ENCODE measurements at places on chromosomes 3 and 15.

GRCh38 chr3:55718521-55718921, 231.4 kb upstream of the WNT5A start:
- no peaks in the 10 kb centered on the region for H3K27me3 ChIP-seq
- H3K4me1 ChIP-seq: no peaks in the 10 kb centered on the region

- no peak for DNase-seq
- no peaks in the 10 kb centered on the region for H3K27me3 ChIP-seq
- H3K36me3 ChIP-seq: no peaks in the 10 kb centered on the region
- peaks cover 37% of the 10 kb centered on the region for H3K4me1 ChIP-seq
- H3K4me3 ChIP-seq: no peak overlapping the region
- no peak overlapping the region for H3K27ac ChIP-seq
Observed at GRCh38 chr15:43239732-43240491, 19.1 kb upstream of the EPB42 start.

GRCh38 chr15:32802286-32802936, 84.6 kb downstream of the GREM1 start:
- DNase-seq: no peak
- no peaks in the 10 kb centered on the region for H3K36me3 ChIP-seq
- no peaks in the 10 kb centered on the region for H3K4me1 ChIP-seq
- H3K27me3 ChIP-seq: no peaks in the 10 kb centered on the region
- H3K27ac ChIP-seq: no peak overlapping the region

- DNase-seq: no peak
- H3K36me3 ChIP-seq: no peaks in the 10 kb centered on the region
- no peaks in the 10 kb centered on the region for H3K4me1 ChIP-seq
- no peak overlapping the region for H3K27ac ChIP-seq
- no peaks in the 10 kb centered on the region for H3K27me3 ChIP-seq
Observed at GRCh38 chr15:86690566-86690965, 610.9 kb downstream of the AGBL1 start.

DNA sequence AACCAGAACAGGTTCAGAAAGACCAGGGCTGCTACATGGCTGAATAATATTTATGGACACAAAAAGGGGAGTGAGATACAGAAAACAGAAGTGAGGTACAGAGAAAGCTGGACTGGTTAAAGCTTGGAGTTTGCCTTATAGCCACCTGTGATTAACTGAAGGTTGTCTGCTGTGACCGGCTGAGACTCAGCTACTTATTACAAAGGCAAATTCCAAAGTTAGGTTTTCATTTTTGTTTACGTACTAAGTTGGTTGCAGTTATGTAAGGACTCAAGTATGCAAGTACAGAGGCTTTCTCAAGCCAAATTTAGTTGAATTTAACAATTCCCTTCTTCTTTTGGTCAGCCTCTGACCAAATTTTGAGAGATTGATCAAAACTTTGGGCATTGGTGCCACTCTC, 264.6 kb downstream of the THSD4 start:
- DNase-seq: no peak
- H3K27me3 ChIP-seq: no peaks in the 10 kb centered on the region
- no peak overlapping the region for H3K4me3 ChIP-seq
- no peaks in the 10 kb centered on the region for H3K36me3 ChIP-seq
- peaks cover 6% of the 10 kb centered on the region for H3K4me1 ChIP-seq
- H3K27ac ChIP-seq: no peak overlapping the region

DNA sequence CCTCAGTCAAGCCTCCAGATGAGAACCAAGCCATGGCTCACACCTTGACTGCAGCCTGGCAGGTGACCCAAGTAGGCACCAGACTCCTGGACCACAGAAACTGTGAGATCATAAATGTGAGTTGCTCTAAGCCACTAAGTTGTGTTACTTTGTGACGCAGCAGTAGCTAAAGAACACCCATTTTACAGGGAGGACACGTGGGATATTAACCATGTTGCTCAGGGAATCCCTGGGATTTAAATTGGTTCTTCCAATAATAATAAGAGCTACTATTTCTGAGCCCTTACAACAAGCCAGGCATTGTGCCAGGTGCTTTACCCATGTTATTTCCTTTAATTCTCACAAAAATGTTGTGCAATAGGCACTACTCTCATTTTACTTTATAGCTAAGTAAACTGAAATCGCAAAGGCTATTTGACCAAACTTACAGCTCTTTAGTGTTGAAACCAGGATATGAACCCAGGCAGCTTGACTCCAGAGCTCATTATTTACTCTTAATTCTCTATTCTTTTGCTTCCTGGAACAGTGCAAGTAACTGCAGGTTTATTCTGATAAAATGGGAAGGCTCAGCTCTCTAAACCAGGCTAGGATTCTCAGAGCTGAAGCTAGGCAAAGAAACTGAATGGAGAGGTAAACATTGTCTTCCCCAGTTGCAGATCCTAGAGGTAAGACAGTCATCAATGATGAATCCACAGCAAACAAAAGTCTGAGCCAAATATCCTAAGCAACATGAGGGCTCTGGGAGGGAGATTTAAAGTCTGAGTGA, 294.4 kb downstream of the KBTBD8 start:
- H3K4me1 ChIP-seq: no peaks in the 10 kb centered on the region
- no peak overlapping the region for H3K27ac ChIP-seq
- H3K27me3 ChIP-seq: no peaks in the 10 kb centered on the region
- DNase-seq: no peak

- no peak overlapping the region for H3K4me3 ChIP-seq
- no peaks in the 10 kb centered on the region for H3K36me3 ChIP-seq
- H3K4me1 ChIP-seq: no peaks in the 10 kb centered on the region
- H3K27me3 ChIP-seq: no peaks in the 10 kb centered on the region
- no peak overlapping the region for H3K27ac ChIP-seq
- DNase-seq: no peak
Observed at GRCh38 chr3:106089806-106090205, 221.0 kb upstream of the CBLB start.

GRCh38 chr3:89912031-89912430, 804.6 kb downstream of the EPHA3 start:
- no peak for DNase-seq
- no peaks in the 10 kb centered on the region for H3K4me1 ChIP-seq
- no peak overlapping the region for H3K4me3 ChIP-seq

- no peak for DNase-seq
- no peak overlapping the region for H3K27ac ChIP-seq
- no peaks in the 10 kb centered on the region for H3K4me1 ChIP-seq
- H3K27me3 ChIP-seq: no peaks in the 10 kb centered on the region
- no peaks in the 10 kb centered on the region for H3K36me3 ChIP-seq
- no peak overlapping the region for H3K4me3 ChIP-seq
Observed at GRCh38 chr3:11736136-11736833, 92.6 kb upstream of the VGLL4 start.

DNA sequence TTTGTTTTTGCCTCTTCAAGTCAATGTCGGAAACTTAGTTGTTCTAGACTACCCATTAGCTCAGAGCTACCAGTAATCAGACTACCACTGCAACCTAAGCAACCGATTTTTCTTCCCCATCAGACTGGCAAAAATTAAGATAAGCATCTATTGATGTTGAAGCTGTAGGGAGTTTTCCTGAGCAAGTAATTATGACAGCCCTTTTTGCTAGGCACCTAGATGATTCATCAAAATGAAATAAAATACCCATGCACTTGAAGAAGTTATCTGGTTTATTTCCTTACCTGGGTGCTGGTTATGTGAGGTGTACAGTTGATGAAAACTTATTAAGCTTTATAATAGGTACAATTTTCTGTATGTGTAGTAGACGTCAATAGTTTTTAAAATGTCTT, 554 bp upstream of the COMMD4 start:
- peaks cover 10% of the 10 kb centered on the region for H3K4me1 ChIP-seq
- no peak for DNase-seq
- peak overlapping the region; percentile 71 for H3K27ac ChIP-seq
- H3K4me3 ChIP-seq: peak overlapping the region; percentile 91

- no peaks in the 10 kb centered on the region for H3K4me1 ChIP-seq
- DNase-seq: no peak
- H3K36me3 ChIP-seq: no peaks in the 10 kb centered on the region
Observed at GRCh38 chr3:63624941-63625560, 27.4 kb upstream of the SNTN start.

GRCh38 chr3:127784283-127784682, 38.0 kb downstream of the MGLL start:
- H3K27me3 ChIP-seq: no peaks in the 10 kb centered on the region
- H3K4me3 ChIP-seq: no peak overlapping the region
- DNase-seq: no peak
- peaks cover 77% of the 10 kb centered on the region for H3K36me3 ChIP-seq

DNA sequence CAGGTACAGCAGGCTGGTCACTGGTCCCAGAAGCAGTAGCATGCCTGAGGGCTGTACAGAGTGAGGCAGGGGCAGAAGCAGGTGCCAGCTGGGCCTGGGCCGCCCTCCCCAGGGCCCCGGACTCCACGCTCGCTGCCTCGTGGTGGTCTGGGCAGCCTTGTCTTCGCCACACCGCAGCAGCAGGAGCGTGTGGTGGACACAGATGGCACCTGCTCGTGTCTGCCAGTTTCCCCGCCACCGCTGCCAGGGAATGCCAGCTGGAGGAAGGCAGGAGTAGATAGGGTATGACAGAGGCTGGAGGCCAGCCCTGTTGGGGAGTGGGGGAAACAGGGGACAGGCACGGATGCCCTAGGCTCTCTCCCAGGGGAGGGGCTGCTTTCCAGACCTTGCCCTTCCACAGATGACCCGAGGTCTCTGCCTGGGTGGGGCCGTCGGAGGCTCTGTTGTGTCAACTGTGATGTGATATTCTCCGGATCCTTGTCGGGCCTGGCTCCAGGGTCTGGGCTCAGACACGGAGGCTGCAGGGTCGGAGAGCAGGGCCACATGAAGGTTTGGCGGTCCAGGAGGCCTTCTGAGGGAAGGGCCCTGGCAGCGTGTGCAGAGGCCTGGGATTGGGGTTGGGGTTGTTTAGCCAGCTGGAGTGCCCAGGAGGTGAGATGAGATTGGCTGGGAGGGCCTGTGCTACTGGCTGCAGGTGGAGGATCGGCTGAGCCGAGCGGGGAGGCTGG, 33.6 kb downstream of the GOLGA6L10 start:
- no peaks in the 10 kb centered on the region for H3K27me3 ChIP-seq
- DNase-seq: no peak
- H3K4me3 ChIP-seq: no peak overlapping the region
- H3K27ac ChIP-seq: no peak overlapping the region
- no peaks in the 10 kb centered on the region for H3K4me1 ChIP-seq
- no peaks in the 10 kb centered on the region for H3K36me3 ChIP-seq

- DNase-seq: no peak
- no peaks in the 10 kb centered on the region for H3K27me3 ChIP-seq
- no peak overlapping the region for H3K27ac ChIP-seq
- no peaks in the 10 kb centered on the region for H3K4me1 ChIP-seq
- peaks cover 74% of the 10 kb centered on the region for H3K36me3 ChIP-seq
Observed at GRCh38 chr3:28328188-28329151, 20.1 kb upstream of the ZCWPW2 start.

GRCh38 chr3:170159933-170160332, 21.6 kb downstream of the PHC3 start:
- peaks cover 6% of the 10 kb centered on the region for H3K4me1 ChIP-seq
- no peak for DNase-seq
- no peak overlapping the region for H3K27ac ChIP-seq
- H3K4me3 ChIP-seq: no peak overlapping the region
- H3K36me3 ChIP-seq: peaks cover 78% of the 10 kb centered on the region

DNA sequence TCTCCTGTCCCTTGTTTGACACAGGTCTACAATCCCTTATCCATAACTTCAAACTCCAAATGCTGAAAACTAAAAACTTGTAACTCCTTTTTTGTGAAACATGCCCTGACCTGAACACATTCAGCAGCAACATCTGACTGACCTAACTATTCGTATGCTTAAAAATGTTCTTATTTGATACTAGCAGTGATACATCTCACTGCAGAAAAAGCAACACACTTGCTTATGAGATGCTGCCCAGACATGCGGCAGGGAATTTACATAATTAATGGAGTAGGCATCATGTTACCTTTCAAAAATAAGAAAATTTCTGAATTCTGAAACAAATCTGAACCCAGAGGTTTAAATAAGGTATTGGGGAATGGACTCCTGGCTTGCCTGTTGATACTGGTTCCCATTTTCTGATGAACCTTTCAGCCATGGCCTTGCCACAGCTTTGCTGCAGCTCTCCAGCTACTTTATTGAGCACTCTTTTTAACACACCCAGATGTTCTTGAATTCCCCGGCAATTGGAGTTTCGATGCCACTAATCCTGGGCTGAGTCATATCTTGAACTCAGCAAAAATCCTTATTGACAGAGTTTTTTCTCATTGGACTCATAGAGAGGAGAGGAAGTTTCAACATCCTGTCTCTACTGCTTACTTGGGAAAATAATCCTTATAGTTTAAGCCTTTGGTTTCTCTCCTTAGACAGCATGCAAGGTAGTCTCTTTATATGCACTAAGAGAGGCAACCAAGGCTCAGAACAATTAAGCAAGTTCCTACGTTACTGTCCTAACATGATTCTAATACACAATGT, 296.6 kb upstream of the LMCD1 start:
- H3K27ac ChIP-seq: no peak overlapping the region
- DNase-seq: no peak
- no peaks in the 10 kb centered on the region for H3K27me3 ChIP-seq
- H3K36me3 ChIP-seq: no peaks in the 10 kb centered on the region
- no peaks in the 10 kb centered on the region for H3K4me1 ChIP-seq

- H3K4me1 ChIP-seq: no peaks in the 10 kb centered on the region
- DNase-seq: no peak
- H3K27me3 ChIP-seq: no peaks in the 10 kb centered on the region
- H3K36me3 ChIP-seq: no peaks in the 10 kb centered on the region
- H3K4me3 ChIP-seq: no peak overlapping the region
- H3K27ac ChIP-seq: no peak overlapping the region
Observed at GRCh38 chr3:157921811-157922210, 184.4 kb downstream of the SHOX2 start.

GRCh38 chr3:170759511-170760173, 110.4 kb downstream of the RPL22L1 start:
- H3K36me3 ChIP-seq: no peaks in the 10 kb centered on the region
- H3K27ac ChIP-seq: no peak overlapping the region
- H3K4me3 ChIP-seq: no peak overlapping the region
- DNase-seq: no peak

DNA sequence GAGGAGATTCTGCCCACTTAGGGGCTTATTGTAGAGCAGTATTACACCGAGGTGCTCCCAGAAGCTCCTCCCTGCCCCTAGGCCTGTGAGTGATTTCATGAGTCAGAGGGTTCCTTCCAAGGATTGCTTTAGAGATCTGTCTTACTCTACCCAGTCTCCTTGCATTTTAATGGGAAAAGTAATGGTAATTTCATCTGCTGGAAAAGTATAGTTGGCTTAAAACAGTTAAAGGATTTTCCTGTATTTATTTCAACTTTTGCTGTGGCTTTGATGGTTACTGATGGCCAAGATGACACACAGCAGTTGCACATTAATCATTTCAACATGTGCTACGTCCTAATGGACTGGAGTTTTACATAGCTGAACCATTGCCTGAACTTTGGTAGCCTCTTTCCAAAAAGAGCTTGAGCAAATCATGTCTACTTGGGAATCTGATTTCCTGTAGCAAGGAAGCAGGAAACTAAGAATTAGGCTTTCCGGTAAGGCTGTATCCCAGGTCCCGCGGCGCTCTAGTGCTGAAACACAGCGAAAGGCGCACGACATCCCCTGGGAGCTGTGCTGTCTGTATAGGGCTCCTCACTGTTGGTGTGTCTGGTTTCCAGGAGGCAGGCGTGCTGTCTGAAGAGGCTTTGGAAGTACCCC, 9.2 kb upstream of the PGPEP1L start:
- H3K27ac ChIP-seq: peak overlapping the region; percentile 16
- peaks cover 12% of the 10 kb centered on the region for H3K4me1 ChIP-seq
- DNase-seq: no peak
- H3K27me3 ChIP-seq: no peaks in the 10 kb centered on the region
- no peak overlapping the region for H3K4me3 ChIP-seq

Measured in esophagus squamous epithelium (tissue), 5 donors.